ENCODE measurements at places on chromosomes 4 and X. TPM values are rescaled to one million over a fixed set of nuclear protein-coding genes. Genes with fewer than 3 reads are reported as not detected.

DNA sequence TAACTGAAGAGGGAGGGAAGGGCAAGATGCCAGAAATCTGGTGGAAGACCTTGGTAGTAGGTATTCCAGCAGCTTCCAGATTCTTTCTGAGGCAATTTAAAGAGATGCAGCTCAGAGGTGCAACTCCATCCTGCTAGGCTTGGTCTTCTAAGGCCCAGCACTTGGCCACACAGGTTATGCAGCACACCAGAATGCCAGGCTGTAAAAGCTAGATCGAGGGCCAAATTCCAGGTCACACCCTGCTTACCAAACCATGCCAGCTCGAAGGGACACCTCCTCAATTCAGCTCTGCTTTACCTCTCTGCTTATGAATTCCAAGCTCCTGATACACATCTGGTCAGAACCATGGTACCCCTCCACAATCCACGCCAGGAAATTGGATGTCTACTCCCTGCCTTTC is 19.8 kb upstream of the ATXN3L start:
- no peak for DNase-seq

DNA sequence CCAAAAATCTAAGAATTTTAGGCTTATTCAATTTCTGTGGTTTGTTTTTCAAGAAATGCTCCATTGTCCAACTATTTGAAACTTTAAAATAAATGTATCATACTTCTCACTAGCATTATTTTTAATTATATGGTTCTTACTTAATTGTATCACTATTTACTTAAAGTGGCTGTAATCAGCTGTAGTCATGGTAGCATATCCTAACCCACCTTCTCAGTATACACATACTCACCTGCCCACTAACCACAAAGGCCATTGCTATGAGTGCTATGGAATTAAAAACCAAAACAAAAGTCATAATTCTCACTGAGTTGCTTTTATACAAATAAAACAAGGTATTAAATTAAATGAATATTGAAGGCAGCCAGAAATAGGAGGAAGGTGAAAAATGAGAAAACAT is 5.0 kb downstream of the FBXO8 start:
- DNase-seq, result no peak

The NKAP gene
- 2.2 TPM for total RNA-seq

DNA sequence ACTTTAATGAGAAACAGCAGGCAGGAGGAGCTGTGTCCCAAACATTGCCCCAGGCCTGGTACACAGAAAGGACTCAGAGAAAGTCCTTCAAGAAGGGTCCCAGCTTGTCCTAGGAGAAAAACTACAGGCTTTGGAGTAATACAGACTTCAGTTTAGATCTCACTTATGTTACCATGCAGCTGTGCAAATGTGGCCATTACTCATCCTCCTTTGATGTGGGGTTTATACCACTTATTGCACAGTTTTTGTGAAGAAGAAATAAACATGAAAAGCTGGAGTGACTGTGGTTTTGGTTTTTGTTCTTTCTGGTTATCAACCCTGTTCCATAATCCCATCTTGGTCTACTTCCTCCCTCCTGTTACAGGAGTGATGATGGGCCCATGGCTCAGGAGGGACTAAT is 8.1 kb upstream of the CYTL1 start:
- no peak for DNase-seq

The KCND1 gene
- 0.53 TPM for total RNA-seq

- no peak for DNase-seq
These were observed 457.1 kb downstream of the MID1IP1 start for GRCh38 chrX:39258331-39258730.

The F8A2 gene
- not detected for total RNA-seq

The DNAJB14 gene
- 19.6 TPM for total RNA-seq

GRCh38 chr4:175536852-175537453 is 275.1 kb downstream of the GPM6A start:
- no peak for DNase-seq

The COL25A1 gene
- 0.38 TPM for total RNA-seq

GRCh38 chrX:147978931-147979330 is 2.2 kb upstream of the FMR1NB start:
- DNase-seq, result no peak

- no peak for DNase-seq
These were observed 147.2 kb downstream of the RELL1 start for GRCh38 chr4:37538931-37539330.

DNA sequence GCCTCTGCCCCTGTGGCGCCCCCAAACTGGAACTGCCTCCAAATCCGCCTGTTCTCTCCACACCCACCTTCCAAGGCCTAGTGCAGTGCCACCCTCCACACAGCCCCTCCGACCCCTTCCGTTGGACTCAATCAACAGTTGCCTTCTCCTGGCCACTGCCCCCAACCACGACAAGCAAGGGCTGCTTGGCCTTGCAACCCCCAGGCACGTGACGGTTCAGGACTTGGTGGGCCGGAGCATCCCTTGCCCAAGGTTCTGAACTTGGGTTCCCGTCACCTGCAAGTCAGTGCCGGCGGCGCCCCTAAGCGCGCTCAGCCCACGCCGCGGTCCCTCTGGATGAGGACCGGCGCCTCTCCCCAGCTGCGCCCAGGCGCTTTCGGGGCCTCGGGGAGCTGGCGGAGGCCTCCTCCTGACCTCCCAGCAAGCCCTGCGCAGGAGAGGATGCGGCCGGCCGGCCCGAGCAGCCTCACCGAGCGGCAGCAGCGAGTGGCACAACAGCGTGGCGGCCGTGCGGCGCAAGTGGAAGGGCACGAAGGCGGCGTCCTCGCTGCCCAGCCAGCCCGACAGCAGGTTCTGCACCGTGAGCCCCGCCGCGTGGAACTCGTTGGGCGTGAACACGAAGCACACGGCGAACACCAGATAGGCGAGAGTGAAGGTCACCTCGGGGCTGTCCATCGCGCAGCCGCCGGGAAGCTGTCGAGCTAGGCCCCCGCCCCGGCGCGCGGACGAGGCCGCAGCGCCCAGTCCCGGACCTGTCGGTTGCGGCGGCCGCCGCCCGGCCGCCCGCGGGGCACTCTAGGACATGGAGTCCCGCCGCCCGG is 750 bp downstream of the TMEM129 start:
- no peak for DNase-seq

- no peak for DNase-seq
These were observed 25.9 kb downstream of the C4orf50 start for GRCh38 chr4:5992171-5992827.

The FRG2 gene
- not detected for total RNA-seq

- no peak for DNase-seq
These were observed 56.7 kb downstream of the TSPAN5 start for GRCh38 chr4:98601708-98602107.

GRCh38 chrX:133645256-133645655 is 230.0 kb upstream of the GPC4 start:
- no peak for DNase-seq

The DMD gene
- 5.3 TPM for total RNA-seq

The LINC00632 gene
- 17.0 TPM for total RNA-seq

GRCh38 chrX:39576041-39576872 is 521.5 kb downstream of the BCOR start:
- DNase-seq, result no peak

- DNase-seq, result no peak
These were observed 59.1 kb downstream of the SCFD2 start for GRCh38 chr4:53306729-53307128.

The MAB21L2 gene
- 0.70 TPM for total RNA-seq

The HSFX4 gene
- total RNA-seq, result not detected

- DNase-seq, result no peak
These were observed 90.0 kb downstream of the IGSF1 start for GRCh38 chrX:131199091-131199490.

Measured in esophagus squamous epithelium (tissue), 5 donors.